ENCODE measurements at places on chromosomes 2 and 18.

DNA sequence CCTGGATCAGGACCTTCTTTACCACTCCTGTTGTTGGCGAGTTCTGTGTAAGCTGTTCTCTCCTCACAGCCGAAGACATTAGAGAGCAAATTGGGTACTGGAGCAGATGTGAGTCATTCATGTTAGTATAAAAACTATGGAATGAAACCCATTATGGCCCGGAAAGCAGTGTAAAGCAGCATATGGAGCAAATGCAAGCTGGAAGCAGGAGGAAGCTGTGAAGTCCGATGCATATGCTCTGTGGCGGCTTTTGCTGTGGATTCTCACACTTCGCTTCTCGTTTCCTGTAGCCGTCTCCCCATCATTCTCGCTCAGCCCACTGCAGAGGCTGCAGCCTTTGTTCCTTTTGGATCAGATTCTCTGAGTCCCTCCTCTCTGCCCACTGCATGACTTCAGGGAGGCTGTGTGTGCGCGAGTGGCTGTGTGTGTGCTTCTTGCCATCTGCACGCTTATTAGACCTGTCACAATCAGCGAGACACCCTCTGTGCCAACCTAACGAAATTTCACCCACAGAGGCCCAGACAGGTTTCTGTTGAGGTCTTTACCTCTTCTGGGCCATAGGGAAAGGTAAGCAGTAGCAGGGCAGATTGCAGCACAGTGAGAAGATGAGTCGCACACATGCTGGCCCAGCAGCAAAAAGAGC lies 3.3 kb upstream of the GALNT14 start:
- no peak for DNase-seq

- DNase-seq: no peak
Observed at GRCh38 chr2:118854507-118855345, 7.3 kb upstream of the EN1 start.

DNA sequence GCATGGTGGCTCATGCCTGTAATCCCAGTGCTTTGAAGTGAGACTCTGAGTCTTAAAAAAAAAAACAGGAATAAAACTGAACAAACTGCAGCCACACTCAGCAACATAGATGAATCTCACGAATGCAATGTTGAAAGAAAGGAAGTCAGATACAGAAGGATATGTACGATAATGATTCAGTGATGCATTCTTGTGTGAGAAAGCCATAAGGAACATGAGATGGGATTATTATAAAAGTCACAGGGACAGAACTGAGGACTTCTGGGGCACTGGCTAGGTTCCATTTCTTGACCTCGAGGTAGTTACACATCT lies 56.9 kb upstream of the SMAD2 start:
- no peak for DNase-seq

GRCh38 chr2:48207201-48207641 lies 300.9 kb upstream of the FBXO11 start:
- DNase-seq: no peak

DNA sequence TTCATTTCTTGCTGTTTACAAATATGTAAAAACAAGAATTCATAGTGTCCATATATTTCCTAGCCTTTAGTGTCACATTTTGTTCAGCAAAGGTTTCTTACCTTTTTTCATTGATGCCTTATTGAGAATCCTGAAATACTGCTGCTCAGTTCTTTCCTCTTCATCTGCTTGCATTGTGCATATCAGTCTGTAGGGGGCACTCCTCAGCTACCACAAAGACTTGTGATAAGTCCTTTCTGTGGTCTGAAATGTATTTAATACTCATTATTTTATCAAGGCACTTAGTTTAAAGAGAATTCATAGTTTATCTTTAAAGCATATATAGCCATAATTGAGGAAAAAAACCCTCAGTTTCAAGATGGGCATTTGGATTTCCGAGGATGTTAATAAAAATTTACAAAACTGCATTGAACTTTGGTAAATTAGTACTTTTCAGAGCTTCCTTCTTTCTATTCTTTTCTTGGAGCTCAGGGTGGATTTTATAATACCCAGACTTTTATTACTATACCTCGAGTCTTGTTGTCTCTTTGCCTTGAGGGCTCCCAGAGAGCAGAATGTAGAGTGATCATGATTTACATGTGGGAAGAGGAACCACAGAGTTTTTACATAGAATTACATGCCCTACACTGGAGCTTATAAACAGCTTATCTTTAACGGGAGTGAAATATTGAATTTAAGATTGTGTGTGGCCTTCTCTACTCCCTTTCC lies 570.1 kb downstream of the PLCL1 start:
- no peak for DNase-seq

GRCh38 chr2:2938481-2938880 lies 439.1 kb downstream of the EIPR1 start:
- no peak for DNase-seq

- DNase-seq: no peak
Observed at GRCh38 chr18:36547544-36547943, 250.0 kb downstream of the FHOD3 start.

DNA sequence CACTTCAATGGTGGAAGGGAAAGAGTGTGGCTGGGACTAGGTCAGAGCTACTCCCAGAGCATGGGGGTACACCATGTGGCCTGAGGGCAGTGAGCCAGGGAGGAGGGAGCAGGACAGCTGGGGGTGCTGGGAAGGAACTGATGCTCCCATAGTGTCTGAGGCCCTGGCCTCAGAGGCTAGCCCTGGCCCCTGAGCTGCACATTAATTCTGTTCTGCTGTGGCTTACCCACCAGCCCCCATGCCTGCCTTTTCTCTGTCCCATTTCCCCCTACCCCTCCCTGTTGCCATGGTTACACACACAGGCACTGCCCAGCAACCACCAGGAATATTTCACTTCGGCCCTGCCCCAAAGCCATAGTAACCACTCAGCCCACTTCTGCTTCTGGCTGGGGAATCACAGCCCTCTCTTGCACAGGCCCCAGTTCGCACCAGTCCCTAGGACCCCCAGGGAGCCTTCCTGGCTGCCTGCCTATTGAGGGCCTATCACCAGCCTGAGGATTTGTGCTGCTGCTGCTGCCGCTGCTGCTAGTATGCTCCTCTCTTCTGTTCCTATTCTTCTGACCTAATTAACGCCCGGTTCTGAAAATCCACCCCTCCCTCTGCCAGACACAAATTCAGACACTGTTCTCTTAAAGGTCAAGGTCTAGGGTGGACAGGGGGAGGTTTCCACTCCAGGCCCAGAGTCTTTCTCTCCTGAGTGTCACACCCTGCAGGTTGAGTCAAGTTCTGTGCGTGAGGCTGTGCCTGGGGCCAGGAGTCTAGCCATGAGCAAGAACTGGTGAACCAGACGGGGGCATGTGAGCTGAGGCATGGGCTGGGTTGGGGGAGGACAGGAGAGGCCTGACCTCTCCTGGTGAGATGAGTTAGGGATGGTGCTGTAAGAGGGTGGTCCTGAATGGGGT lies 87.1 kb upstream of the MCFD2 start:
- DNase-seq: no peak

DNA sequence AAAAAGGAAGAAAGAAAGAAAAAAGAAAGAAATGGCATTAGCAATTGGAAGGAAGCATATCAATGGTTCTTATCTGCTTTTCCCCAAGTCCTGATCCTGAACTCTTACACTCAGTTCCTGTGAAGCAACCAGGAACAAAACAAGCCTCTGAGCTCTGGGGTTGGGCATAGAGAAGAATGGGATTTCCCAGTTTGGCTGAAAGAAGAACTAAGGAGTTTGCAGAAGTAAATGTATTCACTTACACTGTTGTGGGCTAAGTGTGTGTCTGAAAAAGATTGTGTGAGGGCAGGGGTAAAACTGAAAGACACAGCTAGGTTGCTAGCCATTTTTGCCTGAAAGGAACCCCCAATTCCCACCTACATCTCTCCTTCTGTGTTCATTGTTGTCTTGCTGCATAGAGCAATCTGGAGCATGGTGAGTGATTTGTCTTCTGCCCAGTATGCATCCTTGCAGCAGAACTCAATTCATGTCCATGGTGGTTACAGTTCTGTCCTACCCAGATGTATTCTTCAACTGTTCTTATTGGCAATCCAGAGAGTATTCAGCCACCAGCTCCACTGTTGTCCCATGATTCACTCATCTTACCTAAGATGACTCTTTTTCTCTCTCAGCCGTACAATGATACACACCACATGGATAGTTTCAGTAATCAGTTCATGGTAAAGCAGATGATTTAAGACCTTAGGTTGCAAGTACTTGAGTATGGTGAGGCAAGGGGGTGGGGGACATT lies 348.7 kb downstream of the ARHGAP15 start:
- no peak for DNase-seq

- DNase-seq: no peak
Observed at GRCh38 chr18:45715212-45715780, 8.7 kb upstream of the SLC14A1 start.

DNA sequence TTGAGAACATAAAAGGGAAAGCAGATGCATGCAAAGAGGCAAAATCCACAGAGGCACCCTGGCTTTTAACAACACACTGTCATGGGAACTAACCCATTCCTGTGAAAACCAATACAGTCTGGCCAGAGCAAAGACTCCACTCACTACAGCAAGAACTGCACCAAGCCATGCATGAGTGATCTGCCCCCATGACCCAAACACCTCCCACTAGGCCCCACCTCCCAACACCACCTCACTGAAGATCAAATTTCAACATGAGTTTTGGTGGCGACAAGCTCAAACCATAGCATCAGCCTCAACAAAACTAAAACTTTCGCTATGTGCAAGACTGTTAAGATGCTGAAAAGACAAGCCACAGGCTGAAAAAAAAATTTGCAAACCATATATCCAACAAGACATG lies 162.8 kb downstream of the SMAD2 start:
- DNase-seq: no peak

- DNase-seq: no peak
Observed at GRCh38 chr2:164600763-164601162, 20.5 kb downstream of the GRB14 start.

DNA sequence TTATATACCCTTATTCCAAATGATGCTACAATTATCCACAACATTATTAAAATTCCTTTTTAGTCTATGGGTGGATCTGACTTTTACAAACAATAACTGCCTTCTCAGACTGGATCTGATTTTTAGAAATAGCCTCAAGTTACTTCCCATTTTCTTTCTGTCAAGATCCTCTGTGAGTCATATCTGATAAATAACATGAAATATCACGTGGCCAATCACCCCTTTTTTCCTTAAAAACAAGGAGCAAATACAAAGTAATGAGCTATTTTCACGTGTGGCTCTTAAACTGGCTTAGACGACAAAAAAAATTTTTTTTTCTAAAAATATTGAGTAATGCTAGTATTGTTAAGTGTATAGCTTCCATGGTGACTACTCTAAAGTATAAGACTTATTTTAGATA lies 6.7 kb downstream of the PELI1 start:
- DNase-seq: no peak

DNA sequence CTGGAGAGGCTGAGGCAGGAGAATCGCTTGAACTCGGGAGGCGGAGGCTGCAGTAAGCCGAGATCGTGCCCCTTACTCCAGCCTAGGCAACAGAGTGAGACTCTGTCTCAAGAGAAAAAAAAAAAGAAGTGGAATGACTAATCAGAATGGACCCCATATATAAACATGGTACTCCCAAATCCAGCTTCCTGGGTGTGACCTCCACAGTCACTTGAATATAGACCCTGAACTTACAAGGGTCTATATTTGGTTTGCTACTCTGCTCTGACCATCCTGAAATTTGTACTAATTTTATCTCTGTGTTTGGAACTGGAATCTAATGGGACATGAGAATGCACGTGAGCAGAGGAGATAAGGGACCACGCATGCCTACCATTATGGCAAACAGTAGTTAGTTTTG lies 275.0 kb downstream of the TNS1 start:
- DNase-seq: no peak

GRCh38 chr2:46351098-46351749 lies 54.0 kb downstream of the EPAS1 start:
- peak; percentile 70 for DNase-seq

DNA sequence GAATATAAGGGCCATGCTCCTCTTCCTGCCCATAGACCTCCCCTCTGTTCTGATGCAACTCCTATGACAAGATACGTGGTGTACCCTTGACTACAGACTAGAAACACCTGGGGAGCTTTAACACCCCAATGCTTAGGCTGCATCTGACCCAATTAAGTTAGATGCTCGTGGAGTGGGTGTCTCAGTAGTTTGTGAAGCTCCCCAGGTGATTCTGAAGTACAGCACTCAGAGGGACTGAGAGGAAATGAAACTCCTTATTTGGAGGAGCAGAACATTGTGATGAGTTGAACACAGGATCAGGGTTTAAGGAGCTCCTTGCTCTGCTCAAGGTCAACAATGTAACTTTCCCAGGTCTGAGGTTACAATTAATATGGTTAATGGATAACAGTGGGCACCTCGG lies 80.3 kb upstream of the TTC39C start:
- DNase-seq: no peak

GRCh38 chr2:153912798-153913396 lies 41.2 kb downstream of the GALNT13 start:
- no peak for DNase-seq

DNA sequence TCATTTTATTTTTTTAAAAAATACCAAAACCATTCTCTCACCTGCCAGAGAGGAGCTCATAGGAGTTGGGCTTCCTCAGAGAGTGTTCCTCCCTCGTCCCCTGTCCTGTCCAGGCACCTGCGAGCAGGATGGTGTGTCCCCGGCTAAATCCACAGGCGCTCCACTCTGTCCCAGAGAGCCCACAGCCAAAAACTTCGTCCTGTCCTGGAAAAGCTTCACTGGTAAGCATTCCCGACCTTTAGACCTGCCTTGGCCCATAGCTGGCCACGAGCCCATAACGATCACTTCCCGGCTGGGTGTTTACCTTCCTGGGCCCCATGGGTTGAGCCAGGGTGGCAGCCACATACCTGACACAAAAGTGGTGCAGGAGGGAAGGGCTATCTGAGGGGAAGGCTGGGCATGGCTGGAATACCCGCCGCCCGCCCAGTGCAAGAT lies at the start of gene NGEF:
TSS of gene NGEF (minus strand) at position 230 of the 435 bp plus-strand sequence. CDS start 38,366 bp downstream, outside the sequence.
- no peak for DNase-seq

DNA sequence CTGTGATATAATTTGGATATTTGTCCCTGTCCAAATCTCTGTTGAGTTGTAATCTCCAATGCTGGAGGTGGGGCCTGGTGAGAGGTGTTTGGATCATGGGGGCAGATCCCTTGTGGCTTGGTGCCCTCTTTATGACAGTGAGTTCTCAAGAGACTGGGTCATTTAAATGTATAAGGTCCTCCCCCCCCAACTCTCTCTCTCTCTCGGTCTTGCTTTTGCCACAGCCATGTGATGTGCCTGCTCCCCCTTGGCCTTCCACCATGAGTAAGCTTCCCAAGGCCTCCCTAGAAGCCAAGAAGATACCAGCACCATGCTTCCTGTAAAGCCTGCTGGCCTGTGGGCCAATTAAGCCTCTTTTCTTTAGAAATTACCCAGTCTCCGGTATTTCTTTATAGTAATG lies 58.6 kb downstream of the FN1 start:
- DNase-seq: no peak

DNA sequence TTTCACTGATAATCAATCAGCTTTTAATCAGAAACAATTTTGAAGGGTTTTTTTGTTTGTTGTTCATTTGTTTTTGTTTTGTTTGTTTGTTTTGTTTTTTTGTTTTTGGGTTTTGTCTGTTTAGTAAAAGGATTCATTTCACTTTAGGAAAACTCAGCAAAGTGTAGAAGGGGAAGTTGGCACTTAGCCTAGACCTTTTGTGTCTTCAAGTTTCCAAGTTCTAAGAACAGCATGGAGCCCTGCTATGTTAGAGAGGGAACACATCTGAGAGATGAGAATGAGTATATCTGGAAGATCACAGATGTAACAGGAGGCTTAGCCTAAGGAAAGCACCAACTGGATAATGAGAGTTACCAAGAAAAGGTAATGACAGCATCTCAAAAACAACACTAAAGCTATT lies 501.5 kb downstream of the ERBB4 start:
- DNase-seq: no peak

Measured in activated CD8-positive, alpha-beta memory T cell treated with anti-CD3 and anti-CD28 coated beads, Interleukin-2, amount 50 U/mL, for 48 hours (primary cell).